ENCODE measurements at places on chromosomes 6 and 20.

- DNase-seq, result no peak
These were observed 54.1 kb downstream of the MAFB start for GRCh38 chr20:40634891-40635290.

DNA sequence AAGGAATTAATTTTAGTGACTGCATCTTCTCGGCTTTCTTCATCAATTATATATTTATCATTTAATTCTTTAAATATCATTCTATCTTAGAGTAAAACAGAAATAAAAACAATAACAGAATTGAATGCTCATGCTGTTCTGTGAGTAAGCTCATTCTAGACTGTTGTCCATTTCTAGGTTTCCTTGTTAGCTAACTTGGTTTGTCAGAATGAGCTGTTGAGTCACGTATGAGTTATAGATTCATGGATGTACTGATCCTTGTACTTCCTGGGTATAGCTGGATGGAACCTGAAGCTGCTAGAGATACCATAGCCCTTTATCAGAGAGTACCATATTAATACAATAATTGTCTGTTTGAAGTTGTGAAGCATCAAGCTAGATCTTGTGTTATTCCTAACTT, 515.3 kb downstream of the TENT5A start:
- no peak for DNase-seq

- no peak for DNase-seq
These were observed 103.6 kb upstream of the BMP2 start for GRCh38 chr20:6663751-6664388.

GRCh38 chr6:42448391-42448790, 3.3 kb downstream of the TRERF1 start:
- no peak for DNase-seq

DNA sequence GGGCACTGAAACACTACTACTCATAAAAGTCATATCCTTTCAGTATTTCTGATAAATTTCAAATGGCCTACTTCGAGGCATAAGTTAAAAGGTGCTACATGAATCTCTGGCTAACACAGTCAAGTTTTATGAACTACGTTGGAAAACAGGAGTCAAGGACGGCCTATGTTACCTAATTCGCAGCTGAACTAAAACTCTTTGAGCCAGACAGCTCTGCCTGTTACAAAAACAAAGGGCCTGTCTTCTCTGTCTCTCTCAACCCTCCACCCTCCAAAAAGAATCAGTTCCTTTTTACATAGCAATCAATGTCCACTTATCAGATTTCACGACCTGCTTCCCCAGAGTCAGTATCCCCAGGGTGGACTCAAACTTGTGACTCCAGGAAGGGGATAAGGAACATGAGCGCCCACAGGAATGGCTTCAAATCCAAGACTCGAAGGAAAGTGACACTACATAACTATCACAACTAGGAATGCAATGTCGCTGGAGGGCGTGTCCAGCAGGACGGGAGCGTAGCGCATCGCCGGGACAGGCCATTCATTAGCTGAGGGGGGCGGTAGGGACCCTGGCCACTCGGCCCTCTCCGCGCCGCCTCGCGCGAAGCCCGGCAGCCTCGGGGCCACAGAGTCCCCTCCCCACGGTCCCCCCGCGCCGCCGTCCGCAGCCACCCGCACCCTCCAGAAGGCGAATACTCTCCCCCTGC, 591 bp downstream of the IBTK start:
- DNase-seq, result peak; percentile 70

GRCh38 chr6:27294409-27294808, 17.7 kb downstream of the POM121L2 start:
- no peak for DNase-seq

GRCh38 chr20:1764136-1765033, 106.8 kb upstream of the SIRPG start:
- peak; percentile 80 for DNase-seq

- no peak for DNase-seq
These were observed 522.1 kb upstream of the BTBD3 start for GRCh38 chr20:11395581-11395980.

DNA sequence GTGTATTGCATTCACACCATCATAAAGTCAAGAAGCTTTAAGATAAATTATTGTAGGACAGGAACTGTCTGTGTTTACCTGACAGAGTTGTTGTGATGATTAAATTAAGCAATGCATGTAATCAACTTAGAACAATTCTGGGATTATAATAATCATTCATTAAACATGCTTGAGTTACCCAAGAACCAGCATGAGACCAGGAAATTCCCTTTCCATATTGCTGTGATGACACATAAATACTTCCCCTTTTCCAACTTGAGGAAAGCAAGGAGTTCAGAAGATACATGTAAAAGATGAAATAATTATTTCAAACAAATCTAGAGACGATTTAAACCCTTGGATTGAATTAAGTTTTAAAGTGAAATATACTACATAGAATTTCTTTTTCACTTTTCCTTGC, 404.4 kb downstream of the GJA1 start:
- no peak for DNase-seq

- no peak for DNase-seq
These were observed 8.0 kb upstream of the GATA5 start for GRCh38 chr20:62483613-62484458.

- no peak for DNase-seq
These were observed 482.7 kb upstream of the JARID2 start for GRCh38 chr6:14763139-14763538.

DNA sequence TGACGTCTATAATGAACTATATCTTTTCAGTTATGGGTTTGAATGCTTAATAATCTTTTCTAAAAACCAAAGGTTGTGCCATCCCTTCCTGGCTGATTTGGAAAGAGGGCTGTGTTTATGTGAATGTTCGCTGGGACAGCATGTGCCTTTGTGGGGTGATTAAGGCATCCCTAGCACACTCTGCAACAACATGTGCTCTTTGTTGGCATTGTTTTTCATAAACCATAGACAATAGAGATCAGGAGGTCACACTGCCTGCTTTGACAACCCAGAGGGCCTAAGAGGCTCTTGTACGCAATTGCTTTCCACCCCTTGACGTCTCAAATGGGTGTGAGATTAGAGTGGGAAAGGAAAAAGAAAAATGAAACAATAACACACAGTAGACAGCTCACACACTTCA, 116.0 kb downstream of the LRRC1 start:
- DNase-seq, result no peak

DNA sequence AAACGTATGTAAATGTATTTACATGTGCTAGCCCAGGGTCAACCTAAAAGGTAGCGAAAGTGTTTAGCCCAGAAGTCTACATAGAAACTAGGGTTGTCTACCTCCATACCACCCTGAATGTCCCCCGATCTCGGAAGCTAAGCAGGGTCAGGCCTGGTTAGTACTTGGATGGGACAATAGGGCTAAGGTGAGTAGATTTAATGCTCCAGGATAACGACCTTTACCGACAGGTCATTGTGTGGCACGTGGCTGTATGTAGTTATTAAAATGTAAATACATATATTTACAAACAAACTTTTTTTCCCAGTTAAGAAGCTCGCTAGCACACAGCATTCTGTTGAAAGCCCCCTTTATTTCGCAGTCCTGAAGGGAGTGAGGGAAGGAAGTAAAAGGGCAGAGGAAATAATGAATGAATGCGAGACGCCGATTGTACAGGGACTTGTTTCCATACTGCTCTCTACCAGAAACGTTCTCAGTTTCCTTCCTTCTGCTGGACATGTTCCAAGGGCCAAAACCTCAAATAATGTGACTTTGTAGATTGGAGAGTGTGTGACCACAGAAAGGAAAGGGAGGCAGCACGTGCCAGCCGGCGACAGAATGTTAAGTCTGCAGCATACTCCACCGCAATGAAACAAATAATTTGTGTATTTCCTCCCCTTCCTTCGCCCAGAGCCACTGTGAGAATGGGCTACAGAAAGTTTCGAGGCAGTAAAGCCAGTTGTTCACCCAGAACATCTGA, 612 bp downstream of the ADAT2 start:
- peak; percentile 11 for DNase-seq

DNA sequence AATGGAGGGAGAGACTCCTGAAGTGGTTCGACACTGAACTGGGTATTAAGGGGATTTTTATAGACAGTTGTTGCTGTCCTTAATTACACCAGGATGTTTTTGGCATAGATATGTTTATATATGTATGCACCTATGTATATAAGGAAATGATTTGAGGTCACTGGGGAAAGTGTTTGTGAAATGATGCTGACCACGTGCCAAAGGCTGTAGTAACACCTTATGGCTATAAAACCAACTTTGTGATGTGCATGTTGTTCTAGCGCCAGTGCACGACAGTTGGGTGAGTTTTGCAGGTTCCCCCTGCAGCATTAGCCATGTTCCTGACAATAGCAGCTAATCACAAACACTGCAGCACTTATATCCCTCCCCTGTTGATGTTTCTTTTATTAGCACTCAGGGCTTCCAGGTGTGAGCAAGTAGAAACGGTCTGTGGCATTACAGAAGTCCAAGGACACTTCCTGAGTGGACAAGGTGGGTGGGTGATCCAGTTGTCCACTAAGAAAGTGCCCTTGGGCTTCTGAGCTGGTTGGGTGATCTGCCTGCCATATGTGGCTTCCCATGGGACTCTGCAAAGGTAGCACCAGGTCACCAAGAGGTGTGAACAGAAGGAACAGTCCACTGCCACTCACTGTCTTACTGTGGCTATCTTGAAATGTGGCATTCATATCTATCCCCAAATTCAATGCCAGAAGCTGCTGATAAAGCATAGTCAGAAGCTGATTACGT, 63.0 kb upstream of the RBM24 start:
- DNase-seq, result no peak

GRCh38 chr6:83879746-83880145, 20.3 kb downstream of the CYB5R4 start:
- DNase-seq, result peak; percentile 24

GRCh38 chr6:166998256-166999144, 697 bp upstream of the CEP43 start:
- DNase-seq, result peak; percentile 12

DNA sequence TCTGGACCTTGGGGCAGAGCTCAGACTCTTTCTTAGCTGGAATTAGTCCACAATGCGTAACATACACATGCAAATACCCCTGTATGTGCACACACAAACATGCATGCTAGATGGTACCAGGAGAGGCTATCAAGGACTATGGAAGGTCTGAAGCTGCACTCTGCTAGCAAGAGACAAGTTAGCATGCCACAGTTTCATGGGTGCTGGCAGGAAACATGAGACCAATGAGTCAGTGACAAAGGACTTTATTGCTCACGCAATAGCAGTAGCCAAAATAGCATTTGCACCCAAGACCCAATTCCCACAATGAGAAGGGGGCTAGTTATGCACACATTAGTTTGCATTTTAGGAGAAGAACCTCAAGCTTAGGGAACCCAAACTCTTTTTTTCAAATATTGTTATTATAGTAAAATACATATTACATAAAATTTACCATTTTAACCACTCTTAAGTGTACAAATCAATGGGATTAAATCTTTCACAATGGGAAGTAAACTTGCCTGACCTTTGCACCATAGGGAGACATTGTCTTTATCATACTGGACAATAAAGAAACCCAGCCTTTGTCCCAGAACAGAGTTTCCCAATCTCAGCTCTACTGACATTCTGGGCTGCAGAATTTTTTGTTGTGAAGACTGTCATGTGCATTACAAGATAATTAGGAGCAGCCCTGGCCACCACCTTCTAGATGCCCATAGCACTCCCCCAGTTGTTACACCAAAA, 69.1 kb downstream of the NRSN1 start:
- no peak for DNase-seq

- no peak for DNase-seq
These were observed 22.9 kb downstream of the SYTL3 start for GRCh38 chr6:158672726-158673125.

DNA sequence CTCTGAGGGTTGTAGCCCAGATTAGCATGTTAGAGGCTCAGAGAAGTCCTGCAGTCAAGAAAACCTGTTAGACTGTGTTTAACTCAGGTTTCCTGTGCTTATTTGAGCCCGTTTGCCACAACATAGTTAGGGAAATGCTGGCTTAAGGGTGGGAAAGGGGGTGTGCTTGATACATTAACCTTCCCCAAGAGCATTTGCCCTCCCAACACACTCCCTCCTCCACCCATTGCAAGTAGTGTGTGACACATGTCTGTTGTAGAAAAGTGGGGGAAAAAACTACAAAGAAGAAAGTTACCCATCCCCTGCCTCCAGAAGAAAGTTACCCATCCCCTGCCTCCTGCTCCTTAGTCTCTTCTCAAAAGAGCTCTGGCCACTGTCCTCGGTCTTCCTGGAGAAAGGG, 36.8 kb upstream of the MRPS18A start:
- no peak for DNase-seq

DNA sequence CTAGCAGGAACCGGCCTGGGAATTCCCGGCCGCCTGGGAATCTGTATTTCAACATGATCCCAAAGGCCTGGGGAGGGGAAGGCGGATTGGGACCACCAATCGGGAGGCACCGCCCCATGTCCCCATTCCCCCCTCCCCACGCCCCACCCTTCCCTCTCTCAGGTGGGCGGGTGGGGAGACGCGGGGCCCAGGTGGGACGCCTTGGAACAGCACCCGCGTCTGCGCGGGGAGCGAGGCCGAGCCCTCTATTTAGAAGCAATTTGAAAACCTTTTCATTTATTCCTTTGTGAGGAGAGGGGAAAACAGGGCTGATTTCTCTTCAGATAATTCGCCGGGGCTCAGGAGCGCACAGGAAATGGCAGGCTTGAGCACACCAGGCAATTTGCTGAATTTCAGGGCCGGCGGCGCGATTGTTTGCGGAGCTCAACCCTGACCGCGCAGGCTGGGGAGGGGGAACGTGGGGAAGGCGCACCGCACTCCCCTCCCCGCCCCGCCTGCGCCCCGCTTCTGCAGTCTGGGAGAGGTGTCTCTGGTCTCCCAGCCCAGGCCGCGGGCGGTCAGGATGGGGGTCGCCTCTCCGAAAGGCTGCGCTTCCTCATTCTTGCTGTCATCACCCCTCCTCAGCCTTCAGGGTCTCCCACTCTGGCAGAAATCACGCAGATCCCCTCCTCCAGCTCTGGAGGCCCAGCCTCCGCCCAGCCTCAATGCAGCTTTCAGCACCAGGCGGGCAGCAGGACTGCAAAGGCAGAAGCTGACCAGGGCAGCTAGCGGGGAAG, 170.0 kb downstream of the GRM4 start:
- DNase-seq, result no peak

- DNase-seq, result no peak
These were observed 116.4 kb downstream of the KIF6 start for GRCh38 chr6:39608652-39609345.

DNA sequence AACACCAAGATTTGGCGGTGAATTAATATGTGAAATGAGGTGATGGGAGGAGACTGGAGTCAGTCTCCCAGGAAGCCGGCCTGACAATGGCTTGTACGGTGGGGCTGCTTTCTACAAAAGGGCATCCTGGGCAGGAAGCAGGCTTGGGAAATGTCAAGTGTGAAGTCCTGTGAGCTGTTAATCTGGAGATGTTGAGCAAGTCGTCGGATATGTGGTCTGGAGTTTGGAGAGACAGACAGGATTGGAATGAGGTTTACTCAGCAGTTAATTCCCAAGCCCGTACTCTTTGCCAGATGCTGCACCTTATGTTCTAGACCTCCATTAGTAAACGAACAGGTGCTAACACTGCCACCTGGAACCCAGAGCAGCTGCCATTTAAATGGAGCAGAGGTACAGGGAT, 107.7 kb upstream of the FOXC1 start:
- no peak for DNase-seq
